Natural killer cell treated with Interleukin-12 subunit alpha and Interleukin-12 subunit beta and Interleukin-15 and Interleukin-18, amount 100 ng/mL, for 72 hours (primary cell): ENCODE measurements at places on chromosomes 2 and 18. TPM values are rescaled to one million over a fixed set of nuclear protein-coding genes. Genes with fewer than 3 reads are reported as not detected.

- DNase-seq = no peak
Observed at GRCh38 chr2:240477916-240478315, 42.5 kb downstream of the GPC1 start.

The TANC1 gene
- total RNA-seq = 0.21 TPM

- no peak for DNase-seq
Observed at GRCh38 chr2:239162141-239162821, 238.5 kb downstream of the HDAC4 start.

DNA sequence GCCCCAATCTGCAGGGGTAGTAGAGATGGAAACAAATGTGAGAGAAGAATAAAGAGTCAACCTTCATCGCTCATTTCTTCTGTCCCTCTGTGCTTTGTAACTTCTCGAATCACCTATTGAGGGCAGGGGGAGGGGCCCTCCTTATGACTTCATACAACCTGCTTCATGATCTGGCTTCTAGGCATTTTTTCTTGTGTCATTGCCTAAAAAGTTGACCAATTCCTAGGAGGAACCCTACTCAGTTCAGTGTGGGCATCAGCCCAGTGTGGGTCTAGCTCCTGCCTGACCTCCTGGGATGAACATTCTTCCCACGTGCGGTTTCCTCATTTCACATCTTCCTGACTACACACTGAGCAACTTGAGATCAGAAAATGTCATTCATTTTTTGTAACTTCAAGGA, 46.3 kb upstream of the CREB1 start:
- DNase-seq = no peak

The IL36B gene
- total RNA-seq = not detected

The WNT10A gene
- total RNA-seq = not detected

GRCh38 chr2:14297340-14297739, 335.2 kb upstream of the LRATD1 start:
- no peak for DNase-seq

- DNase-seq = no peak
Observed at GRCh38 chr2:225573603-225574002, 174.1 kb downstream of the NYAP2 start.

DNA sequence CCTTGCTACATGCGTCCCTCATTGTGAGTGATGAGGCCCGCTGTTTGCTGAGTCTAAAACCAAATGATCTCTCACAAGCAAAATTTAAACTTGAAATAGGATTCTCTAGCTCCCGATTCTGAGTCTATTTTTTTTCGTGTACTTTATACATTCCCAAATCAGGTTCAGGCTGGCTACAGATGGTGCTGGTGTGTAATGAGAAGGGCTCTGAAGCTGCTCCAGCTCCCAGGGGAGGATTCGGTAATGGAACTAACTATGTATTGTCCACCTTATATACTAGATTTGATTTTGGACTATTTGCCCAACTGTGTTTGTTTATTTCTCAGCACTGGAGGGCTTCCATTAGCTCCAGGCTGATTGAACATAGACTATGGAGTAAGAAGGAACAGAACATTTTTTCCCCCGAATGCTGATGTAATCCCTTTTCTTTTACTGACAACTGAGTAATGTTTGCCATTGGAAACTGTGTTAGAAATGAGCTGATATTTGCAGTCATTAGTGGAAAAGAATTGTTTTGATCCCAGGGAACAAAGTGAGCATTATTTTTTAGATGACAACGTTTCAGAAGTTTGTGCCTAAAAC, 274.0 kb upstream of the FIGN start:
- DNase-seq = no peak
